ENCODE measurements at places on chromosomes 12 and 14. TPM values are rescaled to one million over a fixed set of nuclear protein-coding genes. Genes with fewer than 3 reads are reported as not detected.
A peak's percentile ranks its signal among the peaks of the same experiment; 100 is the strongest.

- H3K36me3 ChIP-seq: no peaks in the 10 kb centered on the region
- H3K4me1 ChIP-seq: no peaks in the 10 kb centered on the region
- no peak overlapping the region for H3K4me3 ChIP-seq
Observed at GRCh38 chr14:33315217-33315616, 376.5 kb downstream of the NPAS3 start.

TTC9 gene
- total RNA-seq: 1.9 TPM

GRCh38 chr12:95271465-95271864 lies 53.9 kb downstream of the VEZT start:
- H3K4me1 ChIP-seq: peaks cover 20% of the 10 kb centered on the region
- H3K4me3 ChIP-seq: no peak overlapping the region
- H3K27me3 ChIP-seq: no peaks in the 10 kb centered on the region
- no peak for DNase-seq
- H3K27ac ChIP-seq: no peak overlapping the region
- H3K36me3 ChIP-seq: peaks cover 36% of the 10 kb centered on the region

- H3K27me3 ChIP-seq: no peaks in the 10 kb centered on the region
- no peak for DNase-seq
- no peak overlapping the region for H3K27ac ChIP-seq
- no peaks in the 10 kb centered on the region for H3K4me1 ChIP-seq
- peaks cover 4% of the 10 kb centered on the region for H3K36me3 ChIP-seq
Observed at GRCh38 chr12:79614730-79615129, 76.0 kb downstream of the PAWR start.

AGAP2 gene
- total RNA-seq: 6.5 TPM

DNA sequence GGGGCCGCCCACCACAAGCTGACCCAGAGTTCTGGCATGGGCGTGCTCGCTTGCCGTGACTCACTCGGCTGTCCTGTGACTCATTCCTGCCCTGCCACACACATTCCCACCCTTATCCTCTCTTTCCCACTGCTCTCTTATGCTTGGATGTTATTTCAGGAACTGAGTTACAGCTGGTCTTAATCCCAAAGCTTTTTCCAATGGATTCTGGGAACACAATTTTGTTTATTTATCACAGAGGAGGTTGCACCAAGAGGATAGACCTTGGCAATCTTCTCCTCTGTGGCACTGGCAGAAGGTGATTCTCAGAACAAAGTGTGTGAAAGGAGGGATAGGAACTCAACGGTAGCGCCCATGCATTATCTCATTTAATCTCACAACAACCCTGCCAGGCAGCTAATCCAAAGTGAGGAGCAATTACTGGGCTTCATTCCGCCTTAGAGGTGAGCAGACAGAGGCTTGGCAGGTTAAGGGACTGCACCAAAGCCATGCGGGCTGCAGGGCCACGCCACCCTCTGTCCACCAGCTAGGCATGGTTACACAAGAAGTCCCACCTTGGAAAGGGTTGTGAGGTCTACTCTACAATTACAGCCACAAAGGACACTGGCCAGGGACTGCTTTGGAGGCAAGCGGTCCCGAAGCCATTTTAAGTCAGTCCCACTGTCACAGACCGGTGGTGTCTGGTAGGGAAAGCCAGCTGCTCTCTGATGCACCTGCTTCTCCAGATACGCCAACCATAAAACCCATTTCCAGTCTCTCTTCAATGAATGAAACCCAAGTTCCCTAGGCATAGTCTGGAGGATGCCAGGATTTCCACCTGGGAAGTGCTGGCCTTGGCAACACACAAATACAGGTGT lies 32.9 kb downstream of the SYNE3 start:
- H3K36me3 ChIP-seq: no peaks in the 10 kb centered on the region
- H3K27ac ChIP-seq: peak overlapping the region; percentile 83
- H3K4me1 ChIP-seq: peaks cover 84% of the 10 kb centered on the region
- H3K4me3 ChIP-seq: no peak overlapping the region
- no peaks in the 10 kb centered on the region for H3K27me3 ChIP-seq

DNA sequence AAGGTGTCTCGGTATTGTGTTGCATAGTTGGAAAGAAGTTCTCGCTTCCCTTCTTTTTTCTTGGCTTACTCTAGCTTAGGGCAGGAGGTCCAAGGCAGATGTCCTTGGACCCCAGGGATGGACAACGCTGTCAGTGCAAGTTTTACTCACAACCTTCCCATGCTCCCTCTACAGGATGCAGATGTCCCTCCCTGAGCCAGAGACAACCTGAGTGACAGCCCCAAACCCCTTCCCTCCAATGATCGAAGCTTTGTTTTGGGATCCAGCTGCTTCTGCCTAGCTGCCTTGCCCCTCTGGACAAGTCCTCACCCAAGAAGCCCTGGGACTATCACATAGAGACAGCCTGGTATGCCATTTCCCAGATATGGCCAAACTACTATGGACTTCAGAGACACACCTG lies 112.0 kb upstream of the RAP1B start:
- H3K4me3 ChIP-seq: no peak overlapping the region
- peaks cover 13% of the 10 kb centered on the region for H3K4me1 ChIP-seq
- no peak overlapping the region for H3K27ac ChIP-seq

- peaks cover 83% of the 10 kb centered on the region for H3K4me1 ChIP-seq
- H3K27ac ChIP-seq: no peak overlapping the region
- no peak overlapping the region for H3K4me3 ChIP-seq
- no peaks in the 10 kb centered on the region for H3K36me3 ChIP-seq
- DNase-seq: no peak
Observed at GRCh38 chr12:116067892-116068291, 209.6 kb downstream of the MED13L start.

KITLG gene
- total RNA-seq: 8.6 TPM

DNA sequence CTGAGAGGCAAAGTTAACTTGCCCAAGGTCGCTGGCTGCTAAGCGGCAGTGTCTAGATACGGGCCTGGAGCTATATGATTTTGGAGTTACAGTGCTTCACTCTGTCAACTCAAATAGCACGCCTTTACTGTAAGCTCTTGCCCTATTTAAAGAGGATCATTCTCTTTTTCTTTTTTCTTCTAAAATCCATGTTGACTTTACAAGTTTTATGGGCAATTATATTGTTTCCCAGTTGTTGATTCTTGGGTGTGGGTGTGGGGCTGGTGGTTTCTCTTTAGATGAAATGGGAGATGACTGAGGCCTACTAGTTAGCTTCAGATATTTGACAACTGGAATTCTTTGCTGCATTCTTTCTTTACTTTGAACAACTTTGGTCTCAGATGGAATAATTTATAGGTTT lies 70.7 kb downstream of the C12orf75 start:
- peaks cover 4% of the 10 kb centered on the region for H3K4me1 ChIP-seq
- DNase-seq: no peak
- H3K36me3 ChIP-seq: no peaks in the 10 kb centered on the region

A2M gene
- 502 TPM for total RNA-seq

KRT74 gene
- total RNA-seq: 0.14 TPM

DNA sequence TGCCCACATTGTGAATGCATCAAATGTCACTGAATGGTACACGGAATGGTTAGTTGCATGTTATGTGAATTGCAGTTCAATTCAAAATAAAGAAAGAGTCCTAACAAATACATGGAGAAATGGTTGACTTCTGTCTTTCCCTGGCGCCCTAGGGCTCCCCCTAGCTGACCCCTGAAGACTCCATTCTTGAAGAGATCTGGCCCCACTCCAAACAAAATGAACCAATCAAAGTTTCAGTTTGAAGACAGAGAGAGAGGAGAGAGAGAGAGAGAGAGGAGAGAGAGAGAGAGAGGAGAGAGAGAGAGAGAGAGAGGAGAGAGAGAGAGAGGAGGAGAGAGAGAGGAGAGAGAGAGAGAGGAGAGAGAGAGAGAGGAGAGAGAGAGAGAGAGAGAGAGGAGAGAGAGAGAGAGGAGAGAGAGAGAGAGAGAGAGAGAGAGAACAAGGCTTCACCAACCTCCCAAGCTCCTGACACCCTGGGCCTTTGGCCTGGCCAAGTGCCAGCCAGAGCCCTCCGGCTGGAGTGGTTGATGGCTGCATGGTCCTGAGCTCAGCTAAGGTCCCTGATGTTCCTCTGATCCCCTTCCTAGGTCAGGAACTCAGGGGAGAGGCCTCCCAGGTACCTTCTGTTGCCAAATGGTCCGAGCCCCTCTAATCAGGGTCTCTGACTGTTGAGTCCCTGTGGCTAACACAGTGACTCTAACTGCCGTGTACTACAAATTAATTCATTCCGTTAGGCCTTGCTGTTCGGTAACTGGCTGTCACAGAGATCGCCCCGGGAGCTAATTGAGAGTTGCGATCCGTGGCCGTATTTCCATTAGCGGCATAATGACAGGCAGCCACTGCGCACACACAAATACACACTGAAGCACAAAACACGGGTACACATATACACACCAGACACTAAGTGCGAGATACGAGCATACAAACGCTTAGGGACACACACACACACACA lies 188.8 kb downstream of the ESRRB start:
- no peak overlapping the region for H3K4me3 ChIP-seq
- H3K36me3 ChIP-seq: no peaks in the 10 kb centered on the region
- no peaks in the 10 kb centered on the region for H3K4me1 ChIP-seq
- H3K27ac ChIP-seq: no peak overlapping the region

KLRK1 gene
- total RNA-seq: 0.36 TPM

- H3K4me1 ChIP-seq: peaks cover 63% of the 10 kb centered on the region
- DNase-seq: no peak
- H3K27ac ChIP-seq: no peak overlapping the region
Observed at GRCh38 chr12:47082796-47083621, 3.2 kb upstream of the AMIGO2 start.

- no peaks in the 10 kb centered on the region for H3K36me3 ChIP-seq
- no peaks in the 10 kb centered on the region for H3K27me3 ChIP-seq
- DNase-seq: no peak
- H3K27ac ChIP-seq: peak overlapping the region; percentile 95
- H3K4me1 ChIP-seq: peaks cover 65% of the 10 kb centered on the region
- H3K4me3 ChIP-seq: no peak overlapping the region
Observed at GRCh38 chr14:55098561-55098898, 30.5 kb upstream of the LGALS3 start.

CIDEB gene
- 3.1 TPM for total RNA-seq

DNA sequence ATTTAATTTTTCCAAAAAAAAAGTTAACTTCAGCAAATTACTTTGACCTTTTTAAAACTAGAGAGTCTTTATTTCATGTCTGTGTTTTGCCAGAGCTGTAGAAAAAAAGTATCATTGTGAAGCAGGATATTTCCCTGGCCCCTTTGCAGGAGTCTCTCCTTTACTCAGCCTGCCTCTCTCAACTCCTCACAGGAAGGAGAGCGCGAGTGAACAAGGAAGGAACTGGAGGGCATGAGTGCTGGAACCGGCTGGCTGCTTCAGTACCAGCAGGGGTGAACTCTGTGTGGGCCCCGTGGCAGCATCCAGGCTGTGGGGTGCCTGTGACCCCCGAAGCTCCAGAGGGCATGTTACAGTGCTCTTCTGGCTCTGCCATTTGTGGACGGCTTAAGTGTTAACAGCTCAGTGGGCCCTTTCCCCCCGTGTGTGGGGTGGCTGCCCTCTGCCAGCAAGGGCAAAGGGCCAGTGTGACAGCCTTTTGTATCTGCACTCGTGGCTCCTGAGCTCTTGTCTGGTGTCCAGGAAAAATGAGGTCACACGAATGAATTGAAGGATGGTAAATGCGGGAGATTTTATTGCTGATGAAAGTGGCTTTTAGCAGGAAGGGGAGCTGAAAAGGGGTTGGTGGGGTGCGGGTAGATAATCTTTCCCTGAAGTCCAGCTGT lies 76.6 kb upstream of the KCNH3 start:
- H3K4me1 ChIP-seq: peaks cover 26% of the 10 kb centered on the region
- peak overlapping the region; percentile 39 for H3K4me3 ChIP-seq
- H3K27ac ChIP-seq: peak overlapping the region; percentile 71
- no peaks in the 10 kb centered on the region for H3K27me3 ChIP-seq
- H3K36me3 ChIP-seq: peaks cover 3% of the 10 kb centered on the region
- DNase-seq: peak; percentile 38

- no peaks in the 10 kb centered on the region for H3K27me3 ChIP-seq
- H3K4me3 ChIP-seq: no peak overlapping the region
- peaks cover 4% of the 10 kb centered on the region for H3K4me1 ChIP-seq
- H3K27ac ChIP-seq: no peak overlapping the region
- H3K36me3 ChIP-seq: no peaks in the 10 kb centered on the region
Observed at GRCh38 chr12:66668311-66668710, 10.6 kb downstream of the GRIP1 start.

BCAT1 gene
- 4.3 TPM for total RNA-seq

DNA sequence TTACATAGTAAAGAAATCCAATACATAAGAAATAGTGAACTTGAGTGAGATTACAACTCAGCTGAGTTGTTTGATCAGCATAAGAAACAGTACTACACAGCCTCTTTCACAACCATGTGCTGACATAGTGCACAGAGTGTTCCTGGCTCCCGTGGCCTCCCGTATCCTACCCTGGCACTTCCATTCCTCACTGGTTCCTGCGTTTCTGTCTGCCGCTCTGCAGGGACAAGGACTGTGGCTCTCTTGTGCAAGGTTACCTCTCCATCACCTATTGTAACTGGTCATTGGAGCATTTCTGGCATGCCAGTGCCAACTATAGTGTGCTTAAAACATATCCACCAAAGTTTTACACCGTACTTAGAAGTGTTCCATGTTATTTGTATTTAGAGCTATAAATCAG lies 46.3 kb upstream of the PCED1B start:
- H3K36me3 ChIP-seq: no peaks in the 10 kb centered on the region
- H3K27ac ChIP-seq: no peak overlapping the region
- H3K4me3 ChIP-seq: no peak overlapping the region
- peak; percentile 26 for DNase-seq
- peaks cover 6% of the 10 kb centered on the region for H3K4me1 ChIP-seq

- no peaks in the 10 kb centered on the region for H3K27me3 ChIP-seq
- H3K27ac ChIP-seq: peak overlapping the region; percentile 76
- no peak overlapping the region for H3K4me3 ChIP-seq
- no peak for DNase-seq
Observed at GRCh38 chr14:51294951-51295525, 55.0 kb downstream of the TMX1 start.

DNA sequence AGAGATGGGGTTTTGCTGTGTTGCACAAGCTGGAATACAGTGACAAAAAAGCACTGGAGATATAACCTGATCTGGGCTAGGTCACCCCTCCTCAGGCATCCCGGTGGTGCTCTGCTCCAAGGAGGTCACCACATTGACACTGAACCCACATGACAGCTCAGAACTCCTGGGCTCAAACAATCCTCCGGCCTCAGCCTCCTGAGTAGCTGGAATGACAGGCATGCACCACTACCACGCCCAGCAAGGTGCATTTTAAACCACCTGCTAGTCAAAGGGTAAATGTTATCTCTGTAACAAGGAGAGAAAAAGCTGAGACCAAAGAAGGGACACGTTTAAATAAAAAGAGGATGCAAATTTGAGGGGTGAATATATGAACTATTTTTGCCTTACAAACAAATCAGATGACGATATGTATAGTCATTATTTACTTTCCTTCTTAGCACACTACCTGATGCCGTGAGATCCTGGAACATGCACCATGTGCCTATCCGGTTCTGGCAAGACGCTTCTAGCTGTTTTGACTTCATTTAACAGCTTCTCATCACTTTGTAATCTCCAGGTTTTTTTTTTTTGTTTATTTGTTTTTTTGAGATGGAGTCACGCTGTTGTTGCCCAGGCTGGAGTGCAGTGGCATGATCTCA lies 135.1 kb downstream of the PPM1H start:
- no peaks in the 10 kb centered on the region for H3K4me1 ChIP-seq
- H3K27me3 ChIP-seq: no peaks in the 10 kb centered on the region
- no peak overlapping the region for H3K4me3 ChIP-seq

Data from left ventricle myocardium inferior (tissue), 1 donor.